NCI-H774 (cell line): ENCODE measurements at places on chromosomes 2 and 18.

DNA sequence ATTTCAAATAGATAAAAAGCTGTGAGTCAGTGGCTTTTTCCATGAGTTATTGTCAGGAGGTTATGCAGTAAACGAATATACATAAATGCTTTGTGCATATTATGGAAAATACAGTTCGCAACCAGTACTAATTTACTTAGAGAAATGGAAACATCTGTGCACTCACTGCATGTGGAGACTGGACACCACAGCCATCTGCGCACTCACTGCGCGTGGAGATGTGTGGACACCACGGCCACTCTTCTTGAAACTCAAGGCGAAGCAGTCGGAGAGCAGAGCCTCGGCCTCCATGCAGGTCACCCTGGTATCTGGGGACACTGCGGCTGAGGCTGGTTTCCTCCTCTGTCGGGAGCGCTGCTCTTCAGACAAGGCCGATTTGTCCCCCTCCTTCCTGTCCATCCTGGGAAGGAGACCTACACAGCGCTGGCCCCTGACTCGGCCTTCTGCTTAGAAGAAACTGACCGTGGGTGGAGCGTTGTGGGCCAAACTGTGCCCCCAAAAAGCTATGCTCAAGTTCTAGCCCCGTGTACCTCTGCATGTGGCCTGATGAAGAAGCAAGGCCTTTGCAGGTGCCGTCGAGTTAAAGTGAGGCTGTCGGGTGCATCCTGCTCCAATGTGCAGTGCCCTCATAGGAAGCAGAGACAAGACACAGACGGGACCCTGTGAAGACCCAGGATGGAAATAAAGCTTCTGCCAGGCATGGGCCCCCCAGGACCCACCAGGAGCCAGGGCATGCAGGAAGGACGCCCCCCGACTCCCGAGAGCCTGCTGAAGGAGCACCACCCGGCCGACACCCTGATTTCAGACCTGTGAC, 88.0 kb downstream of the TPO start:
- no peak for DNase-seq

DNA sequence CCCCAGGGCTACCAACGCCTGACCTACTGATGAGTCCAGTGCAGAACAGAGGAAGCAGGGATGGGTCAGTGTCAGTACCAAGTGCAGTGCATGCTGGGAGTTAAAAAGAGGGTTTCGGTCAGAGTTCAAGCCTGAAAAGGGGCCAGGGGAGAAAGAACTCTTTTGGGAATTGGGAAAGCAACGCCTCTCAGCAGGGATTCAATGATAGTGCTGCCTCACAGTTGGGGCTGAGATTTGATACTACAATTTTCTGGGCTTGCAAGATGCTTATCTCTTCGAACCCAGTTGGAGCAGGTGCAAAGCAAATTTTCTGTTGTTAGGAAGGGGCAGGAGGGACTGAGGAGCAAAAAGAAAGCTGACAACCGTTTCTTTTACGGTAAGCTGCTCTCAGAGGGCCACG, 82.6 kb downstream of the CERKL start:
- DNase-seq: no peak

- DNase-seq: no peak
These were observed 58.1 kb downstream of the VIT start for GRCh38 chr2:36754578-36754977.

GRCh38 chr18:3625742-3626091, 175.7 kb downstream of the TGIF1 start:
- no peak for DNase-seq

DNA sequence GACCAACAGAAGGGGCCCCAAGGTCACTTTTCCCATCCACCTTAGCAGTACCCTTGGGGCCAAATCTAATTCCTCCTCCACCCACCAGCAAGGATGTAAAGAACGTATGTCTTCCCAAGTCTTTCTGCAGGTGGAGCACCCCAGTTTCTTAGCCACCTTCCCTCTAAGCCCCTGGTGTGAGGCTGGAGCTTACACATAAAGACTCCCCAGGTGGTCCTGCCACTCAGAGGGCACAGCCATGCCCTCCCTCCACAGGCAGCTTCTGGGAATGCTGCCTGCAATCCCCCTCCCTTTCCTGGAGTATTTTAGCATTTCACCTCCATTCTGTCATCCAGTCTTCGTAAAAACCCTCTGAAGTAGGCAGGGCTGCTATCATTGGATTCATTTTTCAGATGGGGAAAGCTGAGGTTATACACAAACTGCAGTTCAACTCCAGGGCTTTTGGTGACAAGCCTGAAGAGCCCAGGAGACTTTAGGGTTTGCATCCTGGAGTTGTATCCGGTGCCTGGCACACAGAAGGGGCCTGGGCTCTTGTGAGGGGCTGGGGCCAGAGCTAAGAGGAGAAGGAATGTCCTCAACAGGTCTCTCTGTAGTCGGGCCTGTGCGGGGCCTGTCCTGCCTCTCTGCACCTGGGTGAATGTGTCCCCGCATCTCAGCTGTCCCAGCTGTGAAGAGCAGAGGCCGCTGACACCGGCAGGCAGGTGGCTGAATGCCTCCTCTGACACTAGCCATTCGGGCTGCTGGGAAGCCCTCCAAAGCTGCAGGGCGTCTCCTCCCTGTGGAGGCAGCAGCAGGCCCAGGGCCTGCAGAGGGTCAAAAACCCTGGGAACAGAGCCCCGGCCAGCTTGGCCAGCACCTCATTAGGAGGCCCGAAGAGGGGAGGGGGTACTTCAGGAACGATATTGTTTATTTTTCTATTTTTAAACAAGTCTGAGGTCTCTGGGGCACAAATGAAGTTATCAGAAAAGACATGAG, 27.6 kb downstream of the CIB4 start:
- DNase-seq: no peak

DNA sequence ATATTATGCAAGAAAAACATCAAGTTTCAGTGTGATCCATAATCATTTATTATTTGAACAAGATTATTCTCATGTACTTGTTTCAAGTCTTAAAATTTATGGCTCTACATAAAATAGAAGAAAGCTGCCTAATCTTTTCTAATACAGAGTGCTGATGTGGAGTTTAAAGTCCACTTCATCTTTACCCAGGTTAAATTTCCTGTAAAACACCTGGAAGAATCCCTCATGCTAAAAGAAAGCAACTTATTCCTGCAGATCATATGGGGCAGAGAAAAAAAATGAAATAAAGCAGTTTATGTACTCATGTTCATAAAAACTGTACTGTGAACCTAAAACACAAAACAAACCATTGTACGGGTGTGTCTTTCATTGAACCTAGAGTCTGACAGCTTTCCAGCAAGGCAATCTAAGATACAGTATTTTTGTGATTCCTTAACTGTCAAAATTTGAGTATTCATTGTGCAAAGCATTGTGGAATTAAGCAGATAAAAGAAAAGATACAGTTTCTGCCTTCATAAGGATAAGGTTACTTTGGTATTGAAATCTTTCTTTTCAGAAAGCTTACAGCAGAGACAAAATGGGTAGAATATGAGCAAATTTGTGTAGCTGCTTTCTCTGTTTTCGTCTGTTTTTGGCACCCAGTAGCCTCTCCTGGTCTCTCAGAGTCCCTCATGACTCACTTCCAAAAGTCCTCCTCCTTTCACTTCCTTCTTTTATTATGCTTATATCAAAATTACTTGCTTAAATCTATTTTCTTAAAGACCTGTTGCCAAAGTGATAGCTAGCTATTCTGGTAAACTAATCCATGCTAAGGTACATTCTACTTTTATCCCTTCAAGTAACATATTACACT, 26.9 kb upstream of the GLS start:
- DNase-seq: no peak

DNA sequence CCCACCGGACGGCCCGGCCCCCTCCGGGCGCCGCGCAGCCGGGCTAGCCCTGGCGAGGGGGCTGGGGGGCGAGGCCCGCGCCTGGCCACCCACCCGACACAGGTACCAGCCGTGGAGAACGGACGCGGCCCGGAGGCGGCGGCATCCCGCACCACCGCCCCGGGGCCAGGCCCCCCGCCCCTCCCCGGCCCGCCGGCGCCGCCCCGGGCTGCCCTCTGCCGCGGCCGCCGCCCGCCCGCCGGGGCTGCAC, 405 bp downstream of the SOS1 start:
- DNase-seq: peak; percentile 32

- DNase-seq: no peak
These were observed 13.2 kb downstream of the SPATS2L start for GRCh38 chr2:200319548-200320337.

DNA sequence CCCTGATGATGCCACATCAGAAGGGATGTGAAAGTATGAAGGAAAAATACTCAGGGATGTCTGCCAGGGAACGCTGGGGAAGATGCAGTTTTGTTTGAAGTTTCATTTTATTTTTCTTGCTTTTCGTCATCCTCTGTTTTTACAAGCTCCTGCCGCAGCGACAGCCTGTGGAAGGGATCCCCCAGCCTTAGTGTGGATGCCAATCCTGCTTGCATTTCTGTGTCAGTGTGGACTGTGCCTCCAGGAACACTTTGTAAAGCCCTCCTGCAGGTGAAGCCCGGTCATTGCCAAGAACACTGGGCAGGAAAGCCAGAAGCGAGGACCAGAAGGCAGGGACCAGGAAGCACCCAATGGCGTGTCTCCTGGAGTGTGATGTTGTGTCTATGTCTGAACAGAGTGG, 234.3 kb downstream of the SEPTIN10 start:
- no peak for DNase-seq
